HuH-7 (cell line): ENCODE measurements at places on chromosomes 13 and 19.
A peak's percentile ranks its signal among the peaks of the same experiment; 100 is the strongest.

GRCh38 chr19:35439921-35440320 is 8.1 kb upstream of the FFAR2 start:
- DNase-seq: no peak

GRCh38 chr13:22770891-22771290 is 409.9 kb upstream of the SGCG start:
- no peak for DNase-seq

DNA sequence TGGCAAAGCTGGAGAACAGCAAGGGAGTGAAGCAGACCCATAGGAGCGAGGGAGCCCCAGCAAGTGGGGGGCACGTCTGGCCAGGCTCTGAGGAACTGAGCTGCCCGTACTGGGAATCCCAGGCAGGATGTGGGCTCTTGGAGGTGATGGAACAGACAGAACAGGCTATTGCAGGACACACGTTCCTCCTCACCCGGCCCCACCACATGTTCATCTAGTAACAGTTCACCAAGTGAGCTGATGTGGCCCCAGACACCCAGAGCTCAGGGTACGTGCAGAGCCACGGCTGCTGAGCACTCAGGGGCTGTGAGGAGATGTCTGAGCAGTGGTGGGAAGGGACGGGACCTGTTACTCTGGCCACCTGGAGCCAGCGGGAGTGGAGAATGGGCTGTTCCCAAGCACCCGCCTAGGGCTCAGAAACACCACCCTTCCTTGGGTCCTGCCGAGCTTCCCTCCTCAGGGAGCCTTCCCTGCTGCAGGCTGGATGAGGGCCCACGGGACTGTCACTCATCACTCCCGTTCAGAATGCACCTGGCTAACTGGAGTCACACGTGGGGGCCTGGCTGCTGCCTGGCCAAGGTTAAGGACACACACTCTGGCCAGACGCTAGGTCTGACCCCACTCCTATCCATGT is 18.4 kb downstream of the ELL start:
- no peak for DNase-seq

DNA sequence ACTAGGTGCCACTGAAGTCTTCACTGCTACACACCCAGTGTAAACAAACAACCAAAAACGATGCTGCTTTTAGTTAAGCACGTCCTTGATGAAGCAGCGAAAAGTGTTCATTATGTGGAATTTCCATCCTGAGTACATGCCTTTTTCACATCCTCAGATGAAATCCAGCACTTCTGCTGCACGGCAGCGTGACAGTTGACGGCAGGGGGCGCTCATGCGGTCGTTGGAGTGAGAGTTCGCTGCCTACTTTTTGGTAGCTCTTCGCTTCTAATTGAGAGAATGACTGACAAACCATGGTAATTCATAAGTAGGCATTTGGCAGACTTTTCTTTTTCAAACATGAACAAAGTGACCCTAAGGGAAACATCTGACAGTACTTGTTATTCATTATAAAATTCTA is 1124.9 kb downstream of the EFNB2 start:
- DNase-seq: peak; percentile 15

DNA sequence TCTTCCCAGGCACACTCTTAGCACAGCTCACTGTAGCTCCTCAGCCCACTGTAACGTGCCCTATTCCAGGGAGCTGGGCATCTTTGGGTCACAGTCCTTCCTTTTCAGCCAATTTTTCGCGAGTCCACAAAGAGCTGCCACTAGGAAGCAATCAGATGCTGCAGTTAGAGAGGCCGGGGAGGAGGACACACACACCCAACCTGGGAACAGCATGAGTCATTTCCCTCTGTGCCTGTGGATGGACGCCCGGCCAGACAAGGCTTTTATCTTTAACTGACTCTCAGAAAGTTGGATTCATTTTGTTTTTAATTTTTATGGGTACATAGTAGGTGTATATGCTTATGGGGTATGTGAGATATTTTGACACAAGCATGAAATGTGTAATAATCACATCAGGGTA is 918.6 kb downstream of the UQCRFS1 start:
- DNase-seq: no peak

DNA sequence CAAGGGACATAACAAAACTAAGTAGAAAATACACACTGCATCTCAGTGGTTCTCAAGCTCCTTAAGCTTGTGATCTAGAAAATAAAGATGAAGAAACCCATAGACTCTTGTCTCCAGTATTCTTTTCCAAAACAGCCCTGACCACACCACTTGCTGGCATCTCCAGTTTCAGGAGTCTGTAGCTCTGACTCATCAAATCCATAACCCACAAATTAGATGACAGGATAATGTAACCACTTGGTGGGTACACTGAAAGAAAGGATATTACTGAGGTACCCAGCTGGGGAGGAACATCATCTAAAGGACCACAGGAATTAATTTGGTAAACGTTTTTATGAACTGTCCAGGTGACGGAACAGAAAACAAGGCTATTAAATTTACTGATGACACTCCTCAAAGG is 214.7 kb downstream of the VWA8 start:
- no peak for DNase-seq

DNA sequence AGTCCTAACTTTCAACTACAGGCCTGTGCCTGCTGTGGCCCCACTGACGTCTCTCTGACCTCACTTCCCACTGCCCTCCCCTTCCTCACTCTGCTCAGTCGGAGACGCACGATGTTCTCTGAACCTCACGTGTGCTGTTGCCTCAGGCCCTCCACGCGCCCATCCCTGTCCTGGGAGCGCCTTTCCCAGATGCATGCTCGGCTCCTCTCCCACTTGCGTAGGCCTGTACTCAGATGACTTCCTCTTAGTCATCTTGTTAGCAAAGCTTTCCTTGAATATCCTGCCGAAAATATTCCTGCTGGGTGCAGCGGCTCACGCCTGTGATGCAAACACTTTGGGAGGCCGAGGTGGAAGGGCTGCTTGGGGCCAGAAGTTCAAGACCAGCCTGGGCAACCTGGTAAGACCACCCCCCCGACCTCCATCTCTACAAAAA is 9.3 kb upstream of the SYT5 start:
- DNase-seq: no peak

- no peak for DNase-seq
These were observed 3.2 kb downstream of the STX10 start for GRCh38 chr19:13146763-13147563.

DNA sequence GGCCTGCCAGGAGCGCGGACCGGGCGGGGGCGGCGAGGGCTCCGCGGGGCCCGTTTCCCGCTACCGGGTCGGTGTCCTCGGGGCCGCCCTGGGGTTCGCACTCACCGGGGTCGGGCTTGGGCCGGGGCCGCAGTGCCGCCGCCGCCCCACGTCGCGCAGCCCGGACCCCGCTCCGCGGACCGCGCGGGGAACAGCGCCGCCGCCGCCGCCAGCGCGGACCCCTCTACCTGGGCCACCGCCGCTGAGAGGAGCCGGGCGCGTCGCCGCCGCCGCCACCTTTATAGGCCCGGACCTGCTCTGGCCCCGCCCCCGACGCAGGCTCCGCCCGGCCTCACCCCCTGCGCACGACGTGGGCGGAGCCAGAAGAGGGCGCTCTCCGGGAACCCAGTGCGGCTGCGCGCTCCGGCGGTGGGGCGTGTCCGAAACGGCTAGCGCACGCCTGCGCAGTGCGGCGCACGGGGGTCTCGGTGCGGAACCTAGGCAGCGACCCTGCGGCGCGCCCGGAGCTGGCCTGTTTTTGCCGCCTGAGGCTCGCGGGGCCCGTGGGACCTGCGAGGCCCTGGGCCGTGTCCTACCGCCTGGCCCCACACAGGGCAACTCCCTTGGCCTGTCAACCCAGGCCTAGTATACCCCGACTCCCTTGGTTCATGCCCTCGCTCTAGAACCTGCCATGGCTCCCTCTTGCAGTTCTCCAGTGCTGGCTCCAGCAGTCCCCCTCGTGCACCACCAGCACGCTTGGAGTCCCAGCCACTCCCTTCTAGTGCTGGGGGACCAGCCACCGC is at the start of gene MKNK2:
MKNK2 (minus strand) TSS at position 254 of the 782 bp plus-strand sequence. CDS start 393 bp downstream, outside the sequence.
- DNase-seq: peak; percentile 84

DNA sequence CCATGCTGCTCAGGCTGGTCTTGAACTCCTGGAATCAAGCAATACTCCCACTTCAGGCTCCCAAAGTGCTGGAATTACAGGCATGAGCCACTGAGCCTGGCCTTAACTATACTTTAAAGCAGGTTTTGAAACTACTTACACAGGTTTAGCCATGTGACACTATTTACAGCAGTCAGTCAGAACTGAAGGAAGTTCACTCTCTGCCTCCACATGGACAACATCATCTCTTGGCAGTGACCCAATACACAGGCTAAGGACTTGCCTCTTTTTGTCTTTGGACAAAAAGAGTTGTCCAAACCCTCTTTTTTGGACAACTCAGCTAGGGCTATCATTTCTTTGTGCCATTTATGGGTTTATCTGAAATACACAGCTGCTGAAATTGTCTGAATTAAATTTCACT is 89.0 kb upstream of the CLDN10 start:
- DNase-seq: no peak

GRCh38 chr13:43285933-43286597 is 262.7 kb downstream of the DNAJC15 start:
- no peak for DNase-seq

- DNase-seq: no peak
These were observed 24.4 kb downstream of the MARK4 start for GRCh38 chr19:45275370-45275971.

- DNase-seq: no peak
These were observed 668 bp upstream of the SBK3 start for GRCh38 chr19:55546011-55546410.

GRCh38 chr13:105763851-105764250 is 771.6 kb downstream of the EFNB2 start:
- DNase-seq: no peak

DNA sequence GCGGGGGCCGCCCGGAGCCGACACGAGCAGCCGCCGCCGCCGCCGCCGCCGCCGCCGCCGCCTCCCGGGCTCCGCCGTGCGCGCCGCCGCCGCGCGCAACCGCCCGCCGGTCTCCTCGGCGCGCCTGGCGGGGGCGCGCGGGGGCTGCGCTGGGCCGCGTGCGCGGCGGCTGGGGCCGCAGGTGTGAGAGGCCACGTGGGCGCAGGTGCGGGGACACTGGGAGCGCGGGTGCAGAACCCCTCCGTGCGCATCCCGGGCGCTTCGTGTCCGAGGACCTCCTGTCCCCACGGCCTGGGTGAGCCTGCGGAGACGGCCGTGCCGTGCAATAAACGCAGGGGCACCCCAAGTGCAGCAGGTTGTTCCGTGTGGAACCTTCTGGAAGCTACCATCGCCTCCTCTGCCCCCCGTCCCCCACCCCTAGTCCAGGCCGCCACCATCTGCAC is at the start of gene LINGO3:
LINGO3 (minus strand) TSS at position 41 of the 443 bp plus-strand sequence. CDS start 16,378 bp downstream, outside the sequence.
- DNase-seq: peak; percentile 37

- no peak for DNase-seq
These were observed 1264.6 kb downstream of the PCDH9 start for GRCh38 chr13:65965501-65965900.

DNA sequence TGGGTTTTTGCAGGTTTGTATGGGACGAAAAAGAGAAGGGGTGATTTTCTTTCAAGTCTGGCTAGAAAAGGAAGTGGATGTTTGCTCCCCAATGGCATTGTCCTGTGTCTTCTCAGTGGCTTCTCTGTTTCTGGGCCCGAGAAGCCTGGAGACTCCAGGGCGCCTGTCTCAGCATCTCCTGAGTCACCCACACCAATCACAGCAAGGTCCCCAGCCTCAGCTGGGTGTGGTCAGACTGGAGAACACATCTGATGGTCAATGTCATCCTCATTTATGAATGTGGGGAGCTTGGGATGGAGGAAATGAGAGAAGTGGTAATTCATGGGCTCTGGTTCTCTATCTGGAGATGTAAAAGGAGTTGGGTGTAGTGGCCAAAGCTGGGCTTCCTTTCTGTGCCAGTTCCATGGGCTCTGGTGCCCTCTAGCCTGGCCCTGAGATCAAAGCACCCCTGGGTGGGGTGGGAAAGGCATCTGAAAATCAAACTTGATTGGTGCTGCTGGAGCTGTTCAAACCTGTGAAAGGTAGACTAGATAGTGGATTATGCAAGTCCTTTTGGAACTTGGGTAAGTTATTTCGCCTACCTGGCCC is 13.4 kb downstream of the RASL11A start:
- no peak for DNase-seq

DNA sequence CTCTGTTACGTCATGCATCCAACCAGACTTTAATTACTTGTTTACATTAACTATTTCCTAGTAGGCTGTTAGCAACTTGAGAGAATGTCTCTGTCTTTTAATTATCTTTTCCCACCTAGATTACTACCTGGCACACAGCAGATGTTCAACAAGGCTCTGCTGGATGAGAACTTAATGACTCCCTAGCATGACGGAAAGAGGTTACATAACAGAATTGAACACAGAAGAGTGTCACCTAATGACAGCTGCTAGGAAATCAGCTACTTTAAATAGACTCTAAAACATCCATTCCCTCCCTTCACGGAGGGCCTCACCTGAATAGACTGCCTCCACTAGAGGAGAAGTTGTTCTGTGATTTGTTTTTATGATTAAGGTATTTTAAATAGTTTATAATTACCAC is 110.8 kb downstream of the TEX29 start:
- DNase-seq: no peak

GRCh38 chr13:113125506-113126264 is 3.1 kb downstream of the F10 start:
- DNase-seq: no peak

GRCh38 chr13:52447354-52447753 is 3.1 kb downstream of the VPS36 start:
- DNase-seq: no peak

DNA sequence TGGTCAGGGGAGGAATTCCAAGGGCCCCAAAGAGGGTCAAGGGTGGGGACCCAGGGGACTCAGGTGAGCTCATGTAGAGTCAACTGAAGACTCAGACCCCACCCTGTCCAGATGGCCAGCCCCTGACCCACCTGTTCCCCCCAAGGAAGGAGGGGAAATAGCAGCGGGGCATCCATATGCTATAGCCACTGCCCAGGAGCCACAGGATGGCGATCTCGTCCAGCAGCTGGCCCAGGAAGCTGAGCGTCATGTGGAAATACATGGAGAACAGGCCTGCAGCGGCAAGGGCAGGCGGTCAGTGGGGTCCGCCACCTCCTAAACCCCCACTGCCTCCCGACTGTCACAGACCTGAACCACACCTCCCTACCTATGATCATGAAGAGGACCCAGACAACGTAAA is 21.4 kb downstream of the ACER1 start:
- DNase-seq: no peak

GRCh38 chr19:39533003-39533512 is 406 bp upstream of the EID2B start:
- no peak for DNase-seq

DNA sequence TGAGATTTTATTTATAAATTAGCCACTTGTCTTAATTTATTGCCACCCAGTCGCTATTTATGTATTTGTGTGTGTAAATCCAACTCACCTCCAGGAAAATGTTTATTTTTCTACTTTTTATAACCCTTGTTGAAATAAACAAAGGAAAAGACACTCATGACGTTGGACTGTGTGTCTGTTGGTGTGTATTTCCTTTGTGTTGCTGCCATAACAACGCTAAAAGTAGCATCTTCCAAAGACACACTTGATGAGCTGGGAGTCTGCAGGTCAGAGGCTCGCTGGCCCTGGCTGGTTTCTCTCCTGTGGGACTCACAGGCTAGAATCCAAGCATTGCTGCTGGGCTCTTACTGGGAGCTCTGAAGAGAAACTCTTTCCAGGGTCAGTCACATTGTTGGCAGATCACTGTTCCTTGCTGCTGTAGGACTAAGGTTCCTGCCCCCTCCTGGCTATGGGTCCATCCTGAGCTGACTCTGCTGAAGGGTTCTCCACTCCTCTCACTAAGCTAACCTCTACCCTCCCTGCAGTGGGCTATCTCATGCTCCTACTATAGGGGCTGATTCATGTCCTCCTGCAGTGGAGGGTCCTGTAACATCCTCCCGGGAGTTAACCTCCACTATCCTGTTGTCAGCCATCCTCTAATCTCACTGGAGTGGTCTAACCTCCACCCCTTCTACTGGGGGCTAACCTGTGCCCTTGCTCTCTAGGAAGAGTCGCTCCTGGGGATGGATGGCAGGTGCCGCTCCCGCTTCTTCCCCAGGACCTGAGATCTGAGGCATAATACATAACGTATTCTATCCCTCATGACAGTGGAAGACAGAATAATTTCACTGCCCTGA is 2.1 kb downstream of the IFNL2 start:
- DNase-seq: no peak
